T-helper 2 cell (primary cell): ENCODE measurements at places on chromosomes 16 and 17.

GRCh38 chr17:44362949-44363612 is 572 bp downstream of the FAM171A2 start:
- no peak for DNase-seq

DNA sequence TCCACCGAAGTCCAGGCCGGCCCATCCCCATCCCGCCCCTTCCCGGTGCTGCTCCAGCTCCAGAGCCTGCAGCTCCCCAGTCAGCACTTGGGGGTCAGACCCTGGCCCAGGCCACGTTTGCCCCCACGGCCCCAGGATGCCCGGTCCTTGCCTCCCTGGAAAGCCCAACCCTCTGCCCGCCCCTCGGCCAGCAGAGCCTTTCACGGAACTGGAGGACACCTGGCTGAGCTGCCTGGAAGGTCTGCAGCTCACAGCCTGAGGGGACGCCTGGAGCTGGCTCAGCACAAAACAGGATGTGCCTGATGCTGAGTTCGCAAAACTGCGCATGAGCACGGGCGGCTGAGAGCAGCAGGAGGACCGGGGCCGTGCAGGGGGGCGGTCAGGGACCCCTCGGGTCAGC is 29.7 kb upstream of the SSTR5 start:
- DNase-seq = no peak

- DNase-seq = no peak
Observed at GRCh38 chr16:8867216-8867931, 1.4 kb downstream of the CARHSP1 start.

GRCh38 chr17:55487695-55488432 is 23.4 kb downstream of the SMIM36 start:
- no peak for DNase-seq

DNA sequence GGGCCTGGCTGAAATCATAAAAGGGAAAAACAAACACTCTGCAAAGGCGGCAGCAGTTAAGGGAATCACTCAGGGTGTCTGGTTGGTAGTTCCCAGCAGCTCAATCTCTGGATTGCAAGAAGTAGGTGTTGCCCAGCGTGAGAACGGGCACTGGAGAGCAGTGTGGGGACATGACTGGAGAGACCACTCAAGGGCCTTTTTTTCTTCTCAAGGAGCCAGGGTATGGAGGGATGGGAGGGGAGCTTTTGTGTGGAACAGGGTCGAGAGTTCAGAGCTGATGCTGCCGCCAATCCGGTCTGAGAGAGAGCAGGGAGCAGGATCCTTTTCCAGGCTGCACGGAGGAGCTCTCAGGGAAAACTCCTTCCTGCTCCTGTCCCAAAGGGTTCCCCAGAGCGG is 15.2 kb downstream of the SCNN1B start:
- DNase-seq = no peak

DNA sequence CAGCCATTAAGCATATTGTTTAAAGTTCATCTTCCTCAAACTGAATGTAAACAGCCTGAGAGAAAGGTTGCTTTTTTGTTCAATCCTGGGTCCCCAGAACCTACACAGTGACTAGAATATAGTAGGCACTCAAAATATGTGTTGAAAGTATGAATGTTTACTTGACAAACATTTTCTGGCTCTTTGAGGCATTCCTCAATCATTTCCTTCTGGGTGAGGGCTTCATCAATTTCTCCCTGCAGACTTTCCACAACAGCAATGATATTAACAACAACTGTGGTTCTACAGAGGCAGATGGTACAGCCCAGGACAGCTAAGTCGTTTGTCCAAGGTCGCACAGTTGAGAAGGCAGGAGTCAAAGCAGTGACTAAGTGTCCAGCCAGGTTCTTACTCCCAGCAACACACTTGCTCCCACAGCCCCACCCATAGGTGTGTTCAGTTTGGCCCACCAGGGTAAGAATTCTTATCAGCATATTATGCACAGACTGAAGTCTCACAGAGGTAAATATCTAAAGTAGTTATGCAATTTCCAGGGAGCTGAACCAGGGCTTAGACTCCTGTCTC is 61.1 kb downstream of the HS3ST3B1 start:
- no peak for DNase-seq

DNA sequence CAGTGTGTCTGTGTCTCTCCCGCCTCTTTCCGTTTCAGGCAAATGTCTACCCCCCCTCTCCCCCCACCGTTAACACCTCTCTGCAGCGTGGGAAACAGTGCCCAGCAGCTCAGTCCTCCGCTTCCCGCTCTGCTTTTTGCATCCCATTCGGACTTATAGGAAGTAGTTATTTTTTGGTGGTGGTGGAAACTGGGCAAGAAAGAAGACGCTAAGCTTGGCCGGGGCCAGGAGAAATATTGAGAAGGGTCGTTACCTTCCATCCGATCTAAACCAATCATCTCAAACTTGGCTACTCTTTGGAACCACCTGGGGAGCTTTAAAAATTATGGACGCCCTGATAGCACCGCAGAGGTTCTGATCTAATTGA is 499 bp upstream of the HLF start:
- no peak for DNase-seq

DNA sequence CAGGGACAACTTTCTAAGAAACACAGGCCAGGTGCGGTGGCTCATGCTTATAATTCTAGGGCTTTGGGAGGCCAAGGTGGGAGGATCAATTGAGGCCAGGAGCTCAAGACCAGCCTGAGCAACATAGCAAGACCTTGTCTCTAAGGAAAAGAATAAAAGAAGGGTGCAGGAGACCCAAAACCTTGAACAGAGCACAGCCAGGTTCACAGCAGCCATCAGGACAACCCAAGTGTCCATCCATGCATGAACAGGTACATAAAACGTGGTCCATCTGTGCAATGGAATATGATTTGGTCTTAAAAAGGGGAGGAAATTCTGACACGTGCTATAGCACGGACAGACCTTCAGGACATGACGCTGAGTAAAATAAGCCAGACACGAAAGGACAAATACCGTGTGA is 91.0 kb downstream of the PGS1 start:
- no peak for DNase-seq

- DNase-seq = no peak
Observed at GRCh38 chr17:3034578-3034920, 28.9 kb downstream of the OR1D5 start.
